ENCODE measurements at places on chromosomes 13 and 19.
A peak's percentile ranks its signal among the peaks of the same experiment; 100 is the strongest.

- DNase-seq = no peak
These were observed 25.9 kb upstream of the SPACA7 start for GRCh38 chr13:112350300-112350699.

DNA sequence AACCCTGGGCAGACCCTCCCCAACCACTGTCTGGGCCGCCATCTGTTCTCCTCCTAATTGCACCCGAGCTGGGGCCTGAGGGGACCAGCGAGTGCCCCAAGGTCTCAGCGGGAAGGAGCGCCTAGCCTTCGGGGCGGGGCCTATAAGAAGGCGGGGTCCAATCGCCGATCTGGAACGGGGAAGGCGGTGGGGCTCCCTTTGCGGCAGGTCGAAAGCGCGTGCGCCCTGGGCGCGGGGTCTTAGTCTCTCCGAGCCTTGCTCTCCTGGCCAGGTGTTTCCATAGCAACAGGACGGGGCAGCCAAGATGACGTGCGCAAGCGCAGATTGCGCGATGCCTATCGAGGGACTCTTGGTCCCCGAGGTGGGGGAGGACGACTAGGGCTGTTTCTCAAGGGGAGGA is 2.8 kb downstream of the MAST1 start:
- no peak for DNase-seq

DNA sequence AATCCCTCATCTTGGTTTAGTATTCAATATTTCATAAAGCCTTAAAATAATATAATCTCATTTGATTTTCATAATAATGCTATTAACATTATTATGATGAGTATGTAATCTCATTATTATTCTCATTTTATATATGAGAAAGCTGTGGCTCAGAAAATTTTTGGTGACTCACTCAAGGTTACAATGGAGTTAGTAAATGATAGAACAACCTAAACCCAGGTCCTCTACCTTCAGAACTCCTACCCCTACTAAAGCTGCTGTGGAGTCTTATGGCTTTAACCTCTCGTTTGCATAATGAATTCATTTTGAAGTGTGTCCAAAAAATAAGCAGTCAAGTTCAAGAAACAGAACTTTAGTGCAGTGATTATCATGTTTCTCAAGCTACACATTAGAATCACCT is 226.3 kb downstream of the TBC1D4 start:
- no peak for DNase-seq

DNA sequence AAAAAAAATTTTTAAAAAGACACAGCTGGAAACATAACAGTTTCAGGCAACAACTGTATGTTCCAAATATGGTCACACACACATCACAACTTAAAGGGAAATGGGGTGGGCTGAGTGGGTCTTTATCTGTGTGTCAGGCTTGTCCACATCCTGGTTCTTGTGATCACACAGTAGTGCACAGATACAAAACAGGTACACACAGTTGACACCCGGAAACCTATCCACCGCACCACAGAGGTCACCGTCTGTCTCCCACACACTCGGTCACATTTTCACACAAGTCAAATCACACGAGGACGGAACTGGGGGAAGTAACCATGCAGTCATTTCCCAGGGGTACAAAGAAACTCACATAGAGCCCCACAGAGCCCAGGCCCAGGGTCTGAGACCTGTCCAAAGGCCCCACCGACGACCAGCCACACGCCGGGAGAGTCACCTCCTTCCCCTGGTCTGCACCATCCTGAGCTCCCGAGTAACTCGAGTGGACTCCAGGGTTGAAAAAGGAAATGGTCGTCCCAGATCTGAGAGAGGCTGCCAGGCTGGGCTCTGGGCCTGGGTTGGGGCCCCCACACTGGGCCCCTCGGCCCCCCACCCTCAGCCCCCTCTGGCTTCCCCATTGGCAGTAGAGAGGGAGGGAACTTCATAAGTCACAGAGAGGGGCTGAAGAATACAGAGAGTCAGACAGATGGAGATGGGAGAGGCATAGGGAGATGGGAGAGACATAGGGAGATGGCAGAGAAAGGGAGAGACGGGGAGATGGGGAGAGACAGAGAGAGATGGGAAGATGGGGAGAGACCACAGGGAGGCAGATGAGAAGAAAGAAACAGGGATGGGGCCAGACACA is 1.3 kb upstream of the PPAN start:
- DNase-seq = peak; percentile 94
